Calu3 (cell line): ENCODE measurements at places on chromosomes 5 and 9. TPM values are rescaled to one million over a fixed set of nuclear protein-coding genes. Genes with fewer than 3 reads are reported as not detected.

DNA sequence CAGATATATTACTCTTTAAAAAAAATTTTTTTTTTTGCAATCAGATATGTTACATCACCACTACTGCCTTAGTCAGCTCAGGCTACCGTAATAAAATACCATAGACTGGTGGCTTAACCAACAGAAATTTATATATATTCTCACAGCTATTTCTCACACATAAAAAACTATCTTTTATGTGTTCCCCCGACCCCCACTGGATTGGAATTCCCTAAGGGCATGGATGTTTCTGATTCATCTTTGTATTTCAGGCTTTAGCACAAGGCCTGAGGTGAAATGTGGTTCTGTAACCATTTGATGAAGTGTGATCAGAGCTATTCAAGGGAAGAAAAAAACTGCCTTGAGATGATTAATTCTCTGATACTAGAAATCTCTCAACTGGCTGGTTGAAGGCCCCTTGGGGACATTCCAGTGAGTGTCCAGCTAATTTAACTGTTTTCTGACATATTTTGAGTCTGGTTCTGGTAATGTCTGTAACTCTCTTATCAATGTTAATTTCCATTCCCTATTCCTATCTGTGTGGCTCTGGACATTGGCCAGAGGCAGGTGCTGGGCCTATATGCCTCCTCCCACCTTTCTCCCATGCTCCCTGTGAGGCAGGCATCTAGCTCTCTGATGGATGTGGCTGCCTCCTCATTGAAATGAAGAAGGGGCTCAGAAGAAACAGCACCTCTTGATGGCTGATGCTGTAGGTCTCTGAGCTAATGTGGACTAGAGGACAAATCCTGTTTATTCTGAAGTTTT is 2.5 kb downstream of the CD14 start:
- H3K36me3 ChIP-seq, result peaks cover 18% of the 10 kb centered on the region
- DNase-seq, result no peak
- peaks cover 24% of the 10 kb centered on the region for H3K4me1 ChIP-seq
- peak overlapping the region; percentile 81 for H3K4me3 ChIP-seq

GRCh38 chr5:178625679-178626483 is 969 bp downstream of the CLK4 start:
- peaks cover 6% of the 10 kb centered on the region for H3K4me1 ChIP-seq
- H3K27me3 ChIP-seq, result no peaks in the 10 kb centered on the region
- peak overlapping the region; percentile 100 for H3K4me3 ChIP-seq
- H3K36me3 ChIP-seq, result peaks cover 32% of the 10 kb centered on the region
- DNase-seq, result no peak

- no peaks in the 10 kb centered on the region for H3K27me3 ChIP-seq
- H3K27ac ChIP-seq, result no peak overlapping the region
- H3K4me1 ChIP-seq, result peaks cover 10% of the 10 kb centered on the region
- no peak for DNase-seq
- no peaks in the 10 kb centered on the region for H3K36me3 ChIP-seq
- H3K4me3 ChIP-seq, result no peak overlapping the region
Measured at GRCh38 chr5:135005076-135005475, 29.0 kb downstream of the PITX1 start.

GRCh38 chr9:99038484-99038820 is 66.5 kb upstream of the TGFBR1 start:
- no peak overlapping the region for H3K27ac ChIP-seq
- no peak for DNase-seq
- no peak overlapping the region for H3K4me3 ChIP-seq
- no peaks in the 10 kb centered on the region for H3K4me1 ChIP-seq

GRCh38 chr5:56569076-56569475 is 246.3 kb upstream of the MAP3K1 start:
- H3K4me3 ChIP-seq, result no peak overlapping the region
- no peaks in the 10 kb centered on the region for H3K27me3 ChIP-seq

- DNase-seq, result peak; percentile 10
- peak overlapping the region; percentile 34 for H3K27ac ChIP-seq
- peak overlapping the region; percentile 70 for H3K4me3 ChIP-seq
- H3K36me3 ChIP-seq, result peaks cover 27% of the 10 kb centered on the region
- peaks cover 22% of the 10 kb centered on the region for H3K4me1 ChIP-seq
Measured at GRCh38 chr5:14868771-14869170, 2.8 kb downstream of the ANKH start.

- DNase-seq, result no peak
- no peak overlapping the region for H3K4me3 ChIP-seq
- no peak overlapping the region for H3K27ac ChIP-seq
- no peaks in the 10 kb centered on the region for H3K36me3 ChIP-seq
- H3K4me1 ChIP-seq, result no peaks in the 10 kb centered on the region
Measured at GRCh38 chr5:178383301-178383918, 150.8 kb upstream of the PHYKPL start.

- peaks cover 45% of the 10 kb centered on the region for H3K36me3 ChIP-seq
- H3K27ac ChIP-seq, result no peak overlapping the region
- DNase-seq, result no peak
Measured at GRCh38 chr5:132480042-132480441, 10.5 kb downstream of the IRF1 start.

Gene TTLL11
- total RNA-seq, result 10.4 and 10.5 TPM in 2 replicates

Gene ZNG1E
- 58.9 and 63.3 TPM in 2 replicates for total RNA-seq

Gene FBP2
- total RNA-seq, result not detected in 2 replicates

Gene ELOVL7
- 40.5 and 42.7 TPM in 2 replicates for total RNA-seq
